ENCODE measurements at places on chromosomes 7 and 10. TPM values are rescaled to one million over a fixed set of nuclear protein-coding genes. Genes with fewer than 3 reads are reported as not detected.

KCNMA1 gene
- 3.8 TPM for polyA plus RNA-seq

C7orf57 gene
- 2.3 TPM for polyA plus RNA-seq

GHRHR gene
- polyA plus RNA-seq: 0.77 TPM

TFEC gene
- 17.1 TPM for polyA plus RNA-seq

TCAF2 gene
- 3.4 TPM for polyA plus RNA-seq

LRRC18 gene
- 1.8 TPM for polyA plus RNA-seq

ZNF25 gene
- polyA plus RNA-seq: 5.6 TPM

UBTD1 gene
- polyA plus RNA-seq: 70.4 TPM

SPOCK2 gene
- 86.0 TPM for polyA plus RNA-seq

DNA sequence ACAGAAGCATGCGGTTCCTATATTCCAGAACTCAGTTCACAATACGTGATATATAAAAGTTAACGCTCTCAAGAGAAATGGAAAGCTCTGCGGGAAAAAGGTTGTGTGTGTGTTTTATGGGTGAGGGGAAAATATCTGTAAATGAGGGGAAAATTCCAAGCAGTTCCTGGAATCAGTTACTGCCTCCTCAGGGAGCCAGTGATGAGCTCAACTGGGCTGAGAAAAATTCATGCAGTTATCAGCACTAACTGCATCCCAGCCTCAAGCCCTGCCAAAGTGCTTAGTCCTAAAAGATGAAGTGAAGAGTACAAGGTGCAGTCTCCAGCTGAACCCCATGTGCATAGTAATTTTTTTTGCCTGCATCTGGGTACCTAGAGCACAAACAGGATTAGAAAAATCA is 191.9 kb downstream of the CDK14 start:
- DNase-seq: peak; percentile 20
- no peak overlapping the region for H3K4me3 ChIP-seq

- peak overlapping the region; percentile 43 for H3K27ac ChIP-seq
- H3K36me3 ChIP-seq: peaks cover 6% of the 10 kb centered on the region
- H3K27me3 ChIP-seq: no peaks in the 10 kb centered on the region
- H3K4me1 ChIP-seq: peaks cover 29% of the 10 kb centered on the region
- DNase-seq: no peak
These were observed 20.4 kb downstream of the JCAD start for GRCh38 chr10:30038781-30039536.

GRCh38 chr10:71578069-71578468 is 141.5 kb downstream of the C10orf105 start:
- H3K27ac ChIP-seq: no peak overlapping the region
- DNase-seq: no peak
- no peaks in the 10 kb centered on the region for H3K36me3 ChIP-seq
- H3K27me3 ChIP-seq: no peaks in the 10 kb centered on the region

DNA sequence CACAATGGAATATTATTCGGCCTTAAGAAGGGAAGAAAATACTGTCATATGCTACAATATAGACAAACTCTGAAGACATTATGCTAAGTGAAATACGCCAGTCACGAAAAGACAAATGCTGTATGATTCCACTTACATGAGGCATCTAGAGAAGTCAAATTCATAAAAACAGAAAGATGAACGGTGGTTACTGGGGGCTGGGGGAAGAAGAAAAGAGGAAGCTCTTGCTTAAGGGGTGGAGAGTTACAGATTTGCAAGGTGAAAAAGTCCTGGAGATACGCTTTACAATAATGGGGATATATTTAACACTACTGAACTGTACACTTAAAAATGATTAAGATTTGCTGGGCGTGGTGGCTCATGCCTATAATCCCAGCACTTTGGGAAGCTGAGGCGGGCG is 49.0 kb downstream of the PSMC2 start:
- no peak for DNase-seq
- H3K27me3 ChIP-seq: no peaks in the 10 kb centered on the region
- no peaks in the 10 kb centered on the region for H3K36me3 ChIP-seq
- no peaks in the 10 kb centered on the region for H3K4me1 ChIP-seq
- H3K27ac ChIP-seq: no peak overlapping the region
- no peak overlapping the region for H3K4me3 ChIP-seq

DNA sequence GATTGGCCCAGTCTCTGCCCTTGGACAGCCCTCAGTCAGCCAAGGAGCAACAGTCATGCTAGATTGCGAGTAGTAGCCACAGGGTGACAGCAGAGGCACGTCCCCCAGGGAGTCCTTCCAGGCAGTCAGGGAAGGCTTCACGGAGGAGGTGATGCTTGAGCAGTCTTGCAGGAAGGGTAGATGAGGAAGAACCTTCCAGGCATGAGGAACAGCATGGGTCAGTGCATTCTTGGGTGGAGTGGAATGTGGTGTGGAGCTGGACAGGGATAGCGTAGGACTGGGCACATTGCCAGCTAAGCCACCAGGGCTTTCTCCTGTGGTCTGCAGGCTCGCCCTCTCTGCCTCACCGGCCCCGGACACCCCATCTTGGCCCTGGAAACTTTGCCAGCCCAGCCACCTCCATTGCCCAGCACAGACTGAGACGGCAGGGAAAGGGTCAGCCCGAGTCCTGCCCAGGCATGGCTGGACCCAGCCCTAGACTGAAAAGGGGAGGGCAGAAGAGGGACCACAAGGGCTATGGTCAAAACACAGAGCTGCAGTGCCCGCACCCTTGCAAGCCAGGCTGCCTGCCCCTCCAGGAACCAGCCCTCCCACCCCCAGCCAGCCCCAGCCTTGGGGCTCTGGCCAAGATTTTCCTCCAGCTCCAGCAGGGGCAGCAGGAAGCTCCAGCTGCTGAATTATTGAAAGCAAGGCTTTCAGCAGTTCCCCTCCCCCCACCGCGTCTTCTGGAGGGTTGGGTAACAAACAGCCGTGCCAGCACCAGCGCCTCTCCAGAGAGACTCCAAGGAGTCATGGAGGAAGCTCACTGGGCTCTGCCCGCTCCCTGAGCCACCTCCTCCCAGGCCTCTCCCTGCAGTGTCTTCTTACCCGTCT is 18.7 kb downstream of the SRRM3 start:
- H3K36me3 ChIP-seq: no peaks in the 10 kb centered on the region
- peak; percentile 56 for DNase-seq
- no peaks in the 10 kb centered on the region for H3K4me1 ChIP-seq
- no peaks in the 10 kb centered on the region for H3K27me3 ChIP-seq

DNA sequence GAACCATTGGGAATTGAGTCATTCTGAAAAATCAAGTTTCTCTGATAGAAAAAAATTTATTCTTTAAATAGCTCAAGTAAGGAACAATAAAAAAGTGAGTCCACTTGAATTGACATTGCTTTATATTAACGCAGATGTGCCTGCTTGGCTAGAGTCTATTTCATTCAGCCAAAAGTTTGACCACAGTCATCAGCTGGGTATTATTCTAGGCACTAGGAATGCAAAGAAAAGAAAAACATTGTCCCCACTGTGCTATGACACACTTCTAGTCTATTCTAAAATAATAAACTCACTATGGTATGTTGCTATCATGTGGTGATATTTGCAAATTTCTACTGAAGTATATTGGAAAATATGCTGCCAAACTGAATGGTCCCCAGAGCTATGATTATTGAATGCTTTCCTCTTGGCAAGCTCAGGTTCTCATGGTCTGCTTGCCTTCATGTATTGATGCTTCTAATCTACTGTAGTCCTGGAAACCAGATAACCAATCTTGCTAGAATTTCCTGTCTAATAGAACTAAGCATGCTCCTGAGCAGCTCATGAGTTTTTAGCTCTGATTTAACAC is 8.3 kb downstream of the SFRP4 start:
- H3K27ac ChIP-seq: no peak overlapping the region
- H3K27me3 ChIP-seq: no peaks in the 10 kb centered on the region
- H3K4me3 ChIP-seq: no peak overlapping the region
- H3K36me3 ChIP-seq: no peaks in the 10 kb centered on the region
- no peaks in the 10 kb centered on the region for H3K4me1 ChIP-seq

- H3K27ac ChIP-seq: no peak overlapping the region
- H3K4me3 ChIP-seq: no peak overlapping the region
- H3K36me3 ChIP-seq: peaks cover 9% of the 10 kb centered on the region
- no peak for DNase-seq
These were observed 76.6 kb downstream of the RBM33 start for GRCh38 chr7:155721056-155721455.

GRCh38 chr10:34520510-34520909 is 294.6 kb downstream of the PARD3 start:
- no peak overlapping the region for H3K27ac ChIP-seq
- H3K36me3 ChIP-seq: no peaks in the 10 kb centered on the region
- H3K4me1 ChIP-seq: peaks cover 9% of the 10 kb centered on the region
- no peak overlapping the region for H3K4me3 ChIP-seq
- H3K27me3 ChIP-seq: no peaks in the 10 kb centered on the region

- no peak for DNase-seq
- peaks cover 7% of the 10 kb centered on the region for H3K36me3 ChIP-seq
- no peaks in the 10 kb centered on the region for H3K27me3 ChIP-seq
- no peaks in the 10 kb centered on the region for H3K4me1 ChIP-seq
- H3K4me3 ChIP-seq: no peak overlapping the region
These were observed 19.2 kb downstream of the SLC25A16 start for GRCh38 chr10:68508090-68508489.

- no peak for DNase-seq
- no peaks in the 10 kb centered on the region for H3K36me3 ChIP-seq
- H3K27ac ChIP-seq: no peak overlapping the region
- no peaks in the 10 kb centered on the region for H3K4me1 ChIP-seq
- H3K4me3 ChIP-seq: no peak overlapping the region
These were observed 13.9 kb downstream of the NAPEPLD start for GRCh38 chr7:103134836-103135554.

DNA sequence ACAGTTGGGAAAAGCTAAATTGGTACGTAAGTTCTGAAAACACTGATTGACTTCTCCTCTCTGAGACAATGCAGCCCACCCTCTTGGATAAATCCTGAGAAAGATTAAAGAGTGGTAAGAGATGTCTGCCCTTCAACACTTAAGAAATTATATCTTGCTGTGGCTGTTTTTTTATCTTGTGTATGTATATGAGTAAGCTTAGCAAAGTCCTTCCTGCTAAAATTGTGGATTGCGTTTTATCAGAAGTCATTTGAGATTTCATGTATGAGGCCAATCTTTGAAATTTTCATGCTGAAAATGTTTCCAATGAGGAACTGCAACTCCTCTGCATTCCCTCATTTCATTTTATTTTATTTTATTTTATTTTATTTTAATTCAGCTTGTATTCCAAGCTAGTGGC is 106.2 kb upstream of the INHBA start:
- H3K4me3 ChIP-seq: no peak overlapping the region
- H3K4me1 ChIP-seq: no peaks in the 10 kb centered on the region
- H3K36me3 ChIP-seq: no peaks in the 10 kb centered on the region
- no peak for DNase-seq

- peaks cover 3% of the 10 kb centered on the region for H3K4me1 ChIP-seq
- H3K27me3 ChIP-seq: no peaks in the 10 kb centered on the region
- H3K27ac ChIP-seq: peak overlapping the region; percentile 95
- no peaks in the 10 kb centered on the region for H3K36me3 ChIP-seq
- peak overlapping the region; percentile 78 for H3K4me3 ChIP-seq
These were observed 816 bp downstream of the DMTF1 start for GRCh38 chr7:87152897-87153641.

GRCh38 chr7:155380976-155381851 is 76.7 kb upstream of the EN2 start:
- peaks cover 12% of the 10 kb centered on the region for H3K4me1 ChIP-seq
- H3K36me3 ChIP-seq: no peaks in the 10 kb centered on the region
- no peak overlapping the region for H3K27ac ChIP-seq
- no peak for DNase-seq

- H3K27ac ChIP-seq: no peak overlapping the region
- no peak overlapping the region for H3K4me3 ChIP-seq
- no peak for DNase-seq
- no peaks in the 10 kb centered on the region for H3K36me3 ChIP-seq
- no peaks in the 10 kb centered on the region for H3K27me3 ChIP-seq
These were observed 17.6 kb upstream of the SCIN start for GRCh38 chr7:12552876-12553275.

GRCh38 chr7:70135656-70136055 is 537.4 kb downstream of the AUTS2 start:
- no peaks in the 10 kb centered on the region for H3K27me3 ChIP-seq
- no peaks in the 10 kb centered on the region for H3K36me3 ChIP-seq
- H3K27ac ChIP-seq: no peak overlapping the region
- peaks cover 1% of the 10 kb centered on the region for H3K4me1 ChIP-seq
- DNase-seq: no peak
- H3K4me3 ChIP-seq: no peak overlapping the region

- no peak for DNase-seq
- peak overlapping the region; percentile 6 for H3K27ac ChIP-seq
- H3K27me3 ChIP-seq: no peaks in the 10 kb centered on the region
- H3K36me3 ChIP-seq: no peaks in the 10 kb centered on the region
These were observed 228.2 kb downstream of the NSUN6 start for GRCh38 chr10:18423058-18423637.

- H3K36me3 ChIP-seq: no peaks in the 10 kb centered on the region
- no peak overlapping the region for H3K27ac ChIP-seq
- no peaks in the 10 kb centered on the region for H3K4me1 ChIP-seq
- no peak for DNase-seq
- no peak overlapping the region for H3K4me3 ChIP-seq
These were observed 47.8 kb upstream of the PPP2R2D start for GRCh38 chr10:131852823-131853609.

- H3K4me3 ChIP-seq: no peak overlapping the region
- H3K4me1 ChIP-seq: no peaks in the 10 kb centered on the region
- no peak for DNase-seq
- H3K36me3 ChIP-seq: peaks cover 28% of the 10 kb centered on the region
These were observed 1.8 kb downstream of the PGAM2 start for GRCh38 chr7:44063547-44063893.

- H3K4me1 ChIP-seq: no peaks in the 10 kb centered on the region
- H3K27ac ChIP-seq: no peak overlapping the region
These were observed 29.9 kb downstream of the DCLRE1C start for GRCh38 chr10:14924013-14924412.

DNA sequence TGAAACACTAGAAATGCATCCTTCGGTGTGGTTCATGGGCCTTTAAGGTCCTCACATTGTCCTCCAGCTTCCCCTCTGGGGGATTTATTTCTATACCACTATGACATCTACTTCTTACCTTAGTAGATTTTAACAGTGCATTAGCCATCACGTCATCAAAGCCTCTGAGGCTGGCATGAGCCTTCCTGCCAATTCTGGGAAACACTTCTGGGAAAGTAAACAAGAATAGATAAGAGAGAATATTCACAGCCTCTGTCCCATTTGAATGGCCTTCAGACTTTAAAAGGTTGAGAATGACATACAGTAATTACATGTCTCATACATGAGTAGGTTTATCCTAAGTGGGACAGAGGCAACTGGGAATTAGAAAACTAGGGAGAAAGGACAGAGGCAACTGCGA is 89.7 kb downstream of the AMPH start:
- no peak overlapping the region for H3K4me3 ChIP-seq
- no peak for DNase-seq
- peaks cover 3% of the 10 kb centered on the region for H3K27me3 ChIP-seq
- H3K27ac ChIP-seq: no peak overlapping the region
- H3K4me1 ChIP-seq: peaks cover 12% of the 10 kb centered on the region

- H3K4me3 ChIP-seq: no peak overlapping the region
- H3K27ac ChIP-seq: no peak overlapping the region
- no peaks in the 10 kb centered on the region for H3K4me1 ChIP-seq
- H3K27me3 ChIP-seq: no peaks in the 10 kb centered on the region
- DNase-seq: no peak
These were observed 156.6 kb upstream of the SEMA3D start for GRCh38 chr7:85343484-85343883.

All from lung (tissue), 17 donors.